ENCODE measurements at places on chromosomes 3 and 15.

DNA sequence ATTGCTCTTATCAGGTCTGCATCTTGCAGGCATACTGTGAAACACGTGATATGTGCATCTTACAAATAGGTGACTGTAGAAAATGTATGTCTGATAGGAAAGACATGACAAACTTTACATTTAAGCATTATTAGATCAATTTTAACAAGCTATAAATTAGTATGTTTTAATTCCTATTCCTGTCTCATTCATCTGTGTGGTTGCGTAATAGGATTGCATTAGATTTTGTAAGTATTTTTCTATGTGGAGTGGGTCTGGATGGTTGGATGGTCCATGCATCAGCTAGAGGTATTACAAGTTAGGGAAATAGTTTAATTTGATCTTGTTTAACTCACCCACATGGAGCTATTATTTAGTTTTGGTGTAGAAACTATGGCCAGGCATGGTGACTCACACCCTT is 18.8 kb downstream of the ASTE1 start:
- no peak for DNase-seq

DNA sequence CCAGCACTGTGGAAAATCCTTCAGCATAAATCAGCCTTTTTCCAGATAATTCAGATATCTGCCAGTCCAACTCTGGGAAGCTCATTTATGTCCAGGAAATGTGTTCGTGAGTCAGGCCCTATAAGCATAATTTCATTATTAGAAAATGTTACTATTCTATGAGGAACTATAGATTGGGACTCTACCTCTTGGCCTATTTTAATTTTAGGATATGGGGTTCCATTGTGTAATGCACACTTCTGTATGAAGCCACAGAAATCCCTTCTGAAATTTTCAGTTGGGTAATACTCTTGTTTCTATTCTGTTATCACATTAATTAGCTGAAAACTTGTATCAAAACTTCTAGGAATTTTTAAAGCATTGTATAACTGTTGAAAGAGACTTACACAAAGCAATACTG is 43.9 kb upstream of the IL12A start:
- DNase-seq: no peak

- no peak for DNase-seq
These were observed 165.6 kb upstream of the SMAD3 start for GRCh38 chr15:66899555-66900350.

GRCh38 chr3:57151021-57151449 is 14.1 kb downstream of the IL17RD start:
- DNase-seq: no peak

DNA sequence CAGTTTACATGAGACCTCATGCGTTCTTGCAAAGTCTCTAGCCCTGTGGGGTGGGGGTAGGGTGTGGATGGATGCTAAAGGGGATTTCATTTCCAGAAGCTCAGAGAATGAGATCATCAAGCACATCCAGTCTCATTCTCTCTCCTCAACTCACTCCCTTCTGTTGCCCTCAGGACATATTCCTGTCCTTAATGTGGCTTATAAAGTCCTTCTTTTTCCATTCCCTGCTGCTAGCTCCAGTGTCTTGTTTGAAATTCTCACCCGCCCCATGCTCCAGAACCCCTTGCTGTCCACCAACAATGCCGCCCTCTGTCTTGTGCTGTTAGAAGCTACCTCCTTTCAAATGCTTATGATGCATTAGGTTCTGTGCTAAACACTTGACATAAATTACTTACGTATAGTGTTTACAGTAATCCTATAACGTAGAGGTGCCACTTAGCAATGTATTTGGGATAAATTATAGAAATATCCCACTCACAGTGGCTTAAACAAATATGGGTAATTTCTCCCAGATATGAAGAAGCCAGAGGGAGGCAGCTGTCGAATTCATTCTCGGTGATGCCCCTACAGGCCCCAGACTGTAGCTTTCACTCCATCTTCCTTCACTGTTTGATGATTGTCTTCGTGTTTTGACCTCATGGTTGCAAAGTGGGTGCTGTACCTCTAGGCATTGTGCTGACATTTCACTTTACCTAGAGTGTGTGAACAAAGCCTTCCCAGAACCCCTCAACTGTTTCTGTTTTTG is 273.1 kb upstream of the TBL1XR1 start:
- no peak for DNase-seq

GRCh38 chr3:167913219-167913835 is 177.8 kb downstream of the SERPINI1 start:
- no peak for DNase-seq

DNA sequence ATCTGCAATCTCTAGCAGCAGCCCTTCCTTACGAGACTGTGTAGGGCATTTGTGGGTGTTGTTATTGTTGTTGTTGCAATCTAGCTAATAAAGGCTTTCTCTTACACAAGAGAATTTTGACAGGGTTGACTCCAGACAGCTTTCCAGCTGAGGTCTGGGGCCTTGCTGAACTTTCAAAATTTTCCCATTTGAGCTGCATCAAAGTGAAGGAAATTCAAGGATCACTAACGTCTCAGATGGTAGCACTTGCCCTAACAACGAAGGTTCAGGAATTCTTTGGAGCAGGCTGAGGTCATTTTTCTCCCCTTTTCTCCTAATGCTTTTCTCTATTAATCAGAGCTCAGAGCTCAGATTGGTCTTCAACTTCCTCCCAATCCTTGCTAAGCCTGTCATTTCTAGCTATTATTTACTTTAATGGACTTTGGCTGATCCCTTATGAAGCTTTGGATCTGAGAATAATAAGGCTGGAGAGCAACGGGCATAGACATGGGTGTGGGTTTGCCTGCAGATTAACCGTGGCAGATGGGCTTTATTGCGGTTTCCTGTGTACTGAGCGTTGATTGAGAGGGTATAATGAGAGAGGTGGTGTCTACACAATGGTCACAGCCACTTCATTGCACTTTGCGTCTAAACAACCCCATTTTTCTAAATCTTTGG is 614.0 kb upstream of the AGTR1 start:
- DNase-seq: no peak

DNA sequence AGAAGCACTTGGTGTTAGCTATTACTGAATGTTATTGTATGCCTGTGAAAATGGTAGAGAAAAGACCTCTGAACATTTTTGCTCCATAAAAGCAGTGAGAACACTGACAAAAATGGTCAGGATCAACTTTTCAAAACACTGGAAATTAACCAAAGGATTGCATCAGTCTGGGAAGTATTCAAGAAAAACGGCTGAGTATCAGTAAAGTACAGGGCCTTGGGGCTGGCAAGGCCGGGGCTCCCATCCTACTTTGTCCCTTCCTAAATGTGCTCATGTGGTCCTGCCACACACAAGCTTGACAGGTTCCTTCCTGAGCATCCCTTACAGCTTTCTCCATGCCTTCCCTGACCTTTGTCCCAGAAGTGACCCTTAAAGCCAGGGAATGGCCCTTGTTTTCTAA is 84.0 kb downstream of the CFAP20DC start:
- no peak for DNase-seq

DNA sequence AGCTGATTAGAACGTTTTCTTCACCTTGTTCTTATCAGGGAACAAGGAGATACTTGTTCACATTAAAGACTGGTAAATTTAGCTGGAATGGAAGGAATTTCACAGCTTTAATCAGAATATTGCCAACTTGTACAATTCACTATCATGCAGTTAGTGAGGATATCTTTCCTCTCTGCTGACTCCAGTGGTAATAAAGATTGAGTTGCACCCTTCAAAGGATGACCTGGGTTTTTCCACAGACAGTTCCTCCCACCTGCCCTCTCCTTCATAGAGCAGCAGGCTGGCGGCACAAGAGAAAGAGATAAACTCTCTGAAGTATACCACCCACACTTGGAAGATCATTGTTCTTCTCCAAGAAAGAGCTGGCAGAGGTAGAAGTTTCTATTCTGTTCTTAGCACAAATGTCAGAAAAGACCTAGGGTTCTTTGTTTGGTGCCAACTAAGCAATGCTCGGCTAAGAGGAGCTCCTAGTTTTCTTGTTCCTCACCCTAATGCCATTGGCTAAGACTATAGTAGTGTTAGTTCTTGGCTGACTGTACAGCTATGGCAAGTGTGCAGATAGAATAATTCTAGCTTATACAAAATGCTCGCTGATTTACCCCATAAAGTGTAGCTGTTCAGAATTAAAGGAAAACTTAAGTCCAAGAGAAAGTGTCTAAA is 169.1 kb downstream of the CLSTN2 start:
- no peak for DNase-seq

GRCh38 chr3:151171145-151171757 is 31.8 kb downstream of the GPR171 start:
- DNase-seq: no peak

DNA sequence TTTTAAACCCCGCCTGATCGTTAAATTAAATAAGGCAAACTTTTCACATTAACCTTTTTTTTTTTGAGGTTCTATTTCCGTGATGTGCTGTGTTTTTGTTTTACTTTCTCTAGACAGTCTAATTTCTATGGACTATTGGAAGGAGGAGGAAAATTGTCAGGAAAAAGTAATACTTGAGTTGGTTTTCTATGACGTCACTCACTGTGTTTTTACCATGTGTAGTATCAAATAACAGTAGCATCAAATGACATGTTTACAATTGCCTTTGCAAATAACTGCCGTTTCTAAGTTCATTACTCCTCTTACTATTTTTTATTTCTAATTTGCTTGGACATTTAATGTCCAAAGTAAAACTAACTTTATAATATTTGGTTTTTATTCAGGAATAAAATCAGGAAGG is 32.3 kb downstream of the MYO1E start:
- no peak for DNase-seq

- DNase-seq: no peak
These were observed 87.4 kb downstream of the NFKBIZ start for GRCh38 chr3:101936419-101937356.

- DNase-seq: no peak
These were observed 2.5 kb upstream of the TBC1D21 start for GRCh38 chr15:73870700-73871408.

GRCh38 chr15:36666228-36666905 is 86.9 kb downstream of the CDIN1 start:
- DNase-seq: no peak

- no peak for DNase-seq
These were observed 85.5 kb downstream of the SSR3 start for GRCh38 chr3:156469456-156469855.

DNA sequence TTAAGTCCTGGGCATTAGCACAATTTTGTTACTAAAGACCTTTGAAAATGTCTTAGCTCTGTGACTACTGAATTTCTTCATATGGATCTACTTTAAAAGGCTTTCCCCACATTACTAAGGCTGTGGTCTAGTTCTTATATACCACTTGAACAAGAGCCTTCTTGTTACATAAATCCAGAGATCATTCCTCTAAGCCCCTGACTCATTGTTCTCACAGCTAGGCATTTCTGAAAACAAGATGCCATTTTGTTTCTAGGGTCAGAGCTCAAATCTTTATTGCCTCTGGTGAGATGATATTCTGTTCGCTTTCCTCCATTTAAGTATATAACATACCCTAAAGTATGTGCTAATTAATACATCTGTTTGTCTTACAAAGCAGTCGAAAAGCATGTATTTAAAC is 29.8 kb upstream of the LPP start:
- DNase-seq: no peak

DNA sequence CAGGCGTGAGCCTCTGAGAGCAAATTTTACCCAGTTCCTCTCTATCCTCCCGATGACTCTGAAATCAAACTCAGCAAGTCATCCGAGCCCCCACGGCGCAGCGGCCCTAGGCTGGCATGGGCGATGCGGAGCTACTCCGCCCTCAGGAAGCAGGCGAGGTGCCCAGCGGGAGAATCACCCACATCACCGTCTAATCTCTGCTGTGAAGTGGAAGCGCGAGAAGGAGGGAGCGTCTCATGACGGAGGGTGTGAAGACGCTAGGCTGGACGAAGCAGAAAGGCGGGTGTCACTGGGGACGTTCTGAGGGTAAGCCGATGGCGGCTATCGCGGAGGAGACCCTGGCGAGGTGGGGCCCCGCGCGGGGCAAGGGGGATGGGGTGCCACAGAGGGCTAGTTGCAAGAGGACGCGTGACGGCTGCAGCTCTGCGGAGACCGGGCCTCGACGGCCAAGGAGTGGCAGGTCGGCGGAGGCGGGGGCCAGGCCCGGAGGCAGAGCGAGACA is 9.1 kb upstream of the GNAI2 start:
- DNase-seq: no peak

- peak; percentile 39 for DNase-seq
These were observed 15.5 kb downstream of the KLF15 start for GRCh38 chr3:126341755-126342150.

- DNase-seq: peak; percentile 36
These were observed 34.6 kb upstream of the MAGEF1 start for GRCh38 chr3:184746131-184747120.

DNA sequence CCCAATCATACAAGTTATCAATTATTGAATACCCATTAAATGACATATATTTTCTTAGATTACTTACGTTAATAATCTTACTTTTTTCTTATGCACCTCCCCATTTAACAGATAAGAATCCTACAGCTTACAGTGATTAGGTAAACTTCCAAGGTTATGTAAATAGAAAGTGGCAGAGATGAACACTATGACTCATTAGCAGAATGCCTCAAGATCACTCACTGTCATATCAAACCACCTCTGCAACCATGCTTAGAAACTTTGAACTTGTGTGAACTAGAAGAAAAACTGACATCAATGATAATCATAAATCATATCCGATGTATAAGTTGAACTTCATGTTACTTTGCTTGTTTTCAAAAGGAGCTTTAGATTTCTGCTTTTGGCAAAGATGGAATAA is 911.6 kb upstream of the ARPP21 start:
- no peak for DNase-seq

GRCh38 chr3:144424606-144425005 is 453.0 kb downstream of the DIPK2A start:
- DNase-seq: no peak

- DNase-seq: no peak
These were observed 1.4 kb downstream of the GJD2 start for GRCh38 chr15:34753236-34753894.

- DNase-seq: peak; percentile 81
These were observed 728 bp downstream of the CRTC3 start for GRCh38 chr15:90530250-90531051.

GRCh38 chr3:143924522-143925285 is 46.9 kb upstream of the DIPK2A start:
- DNase-seq: no peak

- no peak for DNase-seq
These were observed 60.1 kb downstream of the MGLL start for GRCh38 chr3:127762077-127762786.

- DNase-seq: no peak
These were observed 16.0 kb upstream of the PTX3 start for GRCh38 chr3:157420606-157421130.

- DNase-seq: no peak
These were observed 32.1 kb downstream of the CYFIP1 start for GRCh38 chr15:22948056-22948455.

GRCh38 chr15:52163321-52164190 is 27.6 kb downstream of the GNB5 start:
- no peak for DNase-seq

GRCh38 chr3:107970993-107971580 is 119.7 kb downstream of the CD47 start:
- DNase-seq: no peak

DNA sequence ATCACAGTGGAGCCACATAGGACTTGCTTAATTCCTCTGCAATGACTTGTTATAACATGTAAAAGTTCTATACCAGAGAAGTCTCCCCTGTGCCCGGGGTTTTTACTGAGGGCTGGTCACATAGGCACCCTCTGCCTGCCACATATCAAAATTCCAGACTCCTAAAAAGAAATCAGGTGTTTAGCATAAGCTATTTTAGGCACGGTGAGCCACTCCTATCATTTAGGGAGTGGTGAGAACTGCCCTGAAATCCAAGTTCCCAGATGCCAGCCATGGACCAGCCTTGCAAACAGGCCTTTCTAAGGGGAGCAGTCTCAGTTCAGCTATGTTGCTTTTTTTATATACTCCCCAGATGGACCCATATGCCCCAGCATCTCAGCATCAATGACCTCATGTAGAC is 130.3 kb downstream of the THSD4 start:
- no peak for DNase-seq

GRCh38 chr3:177647876-177648275 is 450.6 kb upstream of the TBL1XR1 start:
- DNase-seq: no peak
